ENCODE measurements at places on chromosomes 16 and 17.

GRCh38 chr16:56269281-56269680, 78.0 kb downstream of the GNAO1 start:
- no peaks in the 10 kb centered on the region for H3K4me1 ChIP-seq
- H3K4me3 ChIP-seq, result no peak overlapping the region
- no peak overlapping the region for H3K27ac ChIP-seq
- no peak for DNase-seq

DNA sequence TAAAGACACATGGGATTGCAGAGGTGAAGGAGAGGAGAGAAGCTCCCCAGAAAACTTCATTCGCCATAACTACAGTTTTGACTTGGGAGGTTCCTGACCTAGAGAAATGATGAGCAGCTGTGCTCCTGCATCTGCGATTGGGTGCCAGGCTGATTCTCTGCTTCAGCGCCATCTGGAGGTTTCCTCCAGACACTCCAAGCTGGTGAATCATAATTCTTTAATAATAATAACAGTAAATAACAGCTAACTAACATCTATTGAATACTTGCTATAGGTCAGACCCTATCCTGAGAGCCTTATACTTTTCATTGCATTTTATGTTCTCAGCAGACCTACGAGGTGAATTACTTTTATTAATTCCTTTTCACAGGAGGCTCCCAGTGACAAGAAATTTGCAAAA, 575.8 kb downstream of the TOX3 start:
- DNase-seq, result no peak
- H3K4me1 ChIP-seq, result no peaks in the 10 kb centered on the region
- no peaks in the 10 kb centered on the region for H3K27me3 ChIP-seq

DNA sequence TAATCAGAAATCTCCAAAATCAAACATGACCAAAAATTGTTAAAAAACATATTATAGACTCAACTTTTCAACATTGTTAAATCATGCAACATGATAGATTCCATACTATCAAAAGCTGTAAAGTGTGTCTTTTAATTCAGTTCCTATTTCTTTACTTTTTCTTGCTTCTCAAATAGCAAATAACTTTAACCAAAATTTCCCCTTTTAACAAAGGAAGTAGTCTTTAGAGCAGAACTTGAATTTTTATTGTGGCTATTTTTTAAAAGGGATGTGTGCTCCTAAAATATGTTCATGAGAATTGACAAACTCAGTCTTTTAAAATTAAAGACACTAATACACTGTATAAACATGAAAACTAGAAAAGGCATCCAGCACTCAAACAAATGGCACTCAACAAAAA, 49.1 kb downstream of the SPAG9 start:
- H3K36me3 ChIP-seq, result no peaks in the 10 kb centered on the region
- no peaks in the 10 kb centered on the region for H3K4me1 ChIP-seq
- no peak overlapping the region for H3K27ac ChIP-seq
- DNase-seq, result no peak
- no peak overlapping the region for H3K4me3 ChIP-seq
- no peaks in the 10 kb centered on the region for H3K27me3 ChIP-seq

DNA sequence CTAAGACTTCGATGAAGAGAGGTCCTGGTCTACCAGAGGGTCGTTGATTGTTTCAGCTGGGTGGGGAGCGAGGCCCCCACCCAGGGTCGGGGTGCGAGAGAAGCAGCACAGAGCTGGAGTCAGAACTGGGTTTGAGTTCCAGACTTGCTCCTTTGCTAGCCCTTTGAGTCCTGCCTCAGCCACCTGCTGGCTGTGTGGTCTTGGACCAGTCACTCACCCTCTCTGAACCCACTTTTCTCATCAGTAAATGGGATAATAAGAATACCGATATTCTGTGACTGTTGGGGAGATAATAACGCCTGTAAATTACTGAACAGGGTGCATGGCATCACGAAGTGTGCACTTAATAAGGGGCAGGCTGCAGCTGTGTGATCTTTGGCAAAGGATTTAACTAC, 427 bp upstream of the MMP28 start:
- H3K27ac ChIP-seq, result no peak overlapping the region
- peaks cover 3% of the 10 kb centered on the region for H3K4me1 ChIP-seq
- H3K4me3 ChIP-seq, result peak overlapping the region; percentile 37
- no peaks in the 10 kb centered on the region for H3K36me3 ChIP-seq

DNA sequence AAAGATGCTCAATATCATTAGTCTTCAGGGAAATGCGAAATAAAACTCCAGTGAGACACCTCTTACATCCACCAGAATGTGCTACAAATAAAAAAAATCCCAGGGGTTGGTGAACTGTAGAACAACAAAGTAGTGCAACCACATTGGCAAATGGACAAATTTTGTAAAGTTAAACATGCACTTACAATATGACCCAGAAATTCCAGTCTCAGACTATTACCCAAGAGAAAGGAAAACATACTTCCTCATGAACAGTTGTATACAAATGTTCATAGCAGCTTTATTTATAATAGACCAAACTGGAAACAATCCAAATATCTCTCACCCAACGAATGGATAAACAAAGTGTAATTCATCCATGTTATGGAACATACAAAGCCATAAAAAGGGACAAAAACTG, 239.5 kb downstream of the ABCC12 start:
- H3K4me1 ChIP-seq, result no peaks in the 10 kb centered on the region
- DNase-seq, result no peak
- H3K36me3 ChIP-seq, result no peaks in the 10 kb centered on the region
- H3K27me3 ChIP-seq, result no peaks in the 10 kb centered on the region
- H3K27ac ChIP-seq, result no peak overlapping the region
- no peak overlapping the region for H3K4me3 ChIP-seq

DNA sequence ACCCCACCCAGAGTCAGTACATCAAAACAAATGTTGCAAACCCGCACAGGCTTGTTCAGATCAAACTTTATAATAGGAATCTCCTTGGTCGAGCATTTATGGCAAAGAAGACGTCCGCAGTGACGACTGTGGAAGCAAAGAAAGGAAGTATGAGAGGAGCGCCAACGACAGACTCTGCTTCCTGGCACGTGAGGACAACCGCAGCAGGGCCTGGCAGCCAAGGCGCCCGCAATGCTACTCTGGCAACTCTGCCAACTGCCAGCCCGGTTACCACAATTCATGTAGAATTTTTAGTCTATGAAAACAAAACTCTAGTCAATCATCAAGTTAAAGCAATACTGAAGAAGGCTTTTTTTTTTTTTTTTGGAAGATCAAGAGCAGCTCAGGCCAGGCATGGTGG, 24.8 kb downstream of the CYB5D2 start:
- no peaks in the 10 kb centered on the region for H3K4me1 ChIP-seq
- H3K27ac ChIP-seq, result no peak overlapping the region
- no peaks in the 10 kb centered on the region for H3K27me3 ChIP-seq
- DNase-seq, result peak; percentile 71

DNA sequence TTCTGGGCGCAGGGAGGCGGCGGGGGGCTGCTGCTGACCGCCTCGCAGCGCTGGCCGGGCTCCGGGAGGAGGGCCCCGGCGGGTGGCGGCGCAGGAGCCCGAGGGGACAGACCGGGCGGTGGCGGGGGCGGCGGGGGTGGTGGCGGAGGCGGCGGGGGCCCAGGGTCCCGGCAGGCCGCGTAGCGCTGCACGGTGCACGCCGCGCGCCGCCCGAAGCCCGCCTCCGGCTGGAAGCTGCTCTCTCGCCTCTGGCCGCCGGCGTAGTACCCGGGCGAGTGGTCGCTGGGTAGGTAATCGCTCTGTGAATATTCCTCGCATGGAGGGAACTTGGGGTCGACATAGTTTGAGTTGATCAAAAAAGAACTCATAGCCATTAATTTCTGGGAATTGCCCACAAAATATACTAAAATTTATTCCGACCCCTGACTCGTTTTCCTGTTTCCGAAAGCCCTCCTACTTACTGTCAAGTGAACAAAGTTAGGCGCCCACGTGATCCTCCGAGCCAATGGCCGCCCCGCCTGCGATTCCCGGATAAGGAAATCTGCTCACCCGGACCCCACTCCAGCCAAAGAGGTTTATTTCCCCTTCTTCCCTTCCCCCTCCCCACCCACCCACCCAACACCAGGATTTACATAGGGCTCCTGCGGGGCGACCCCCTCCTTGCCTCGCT, at the start of gene HOXB4:
Gene HOXB4, minus strand, starts transcription at position 405 of the 670 bp plus-strand sequence. Its CDS starts 31 bp downstream, at position 374.
- no peaks in the 10 kb centered on the region for H3K36me3 ChIP-seq
- peaks cover 7% of the 10 kb centered on the region for H3K4me1 ChIP-seq
- peak within 1 kb of the TSS; percentile 68 for H3K4me3 ChIP-seq
- peak; percentile 92 for DNase-seq
- H3K27me3 ChIP-seq, result no peaks in the 10 kb centered on the region

DNA sequence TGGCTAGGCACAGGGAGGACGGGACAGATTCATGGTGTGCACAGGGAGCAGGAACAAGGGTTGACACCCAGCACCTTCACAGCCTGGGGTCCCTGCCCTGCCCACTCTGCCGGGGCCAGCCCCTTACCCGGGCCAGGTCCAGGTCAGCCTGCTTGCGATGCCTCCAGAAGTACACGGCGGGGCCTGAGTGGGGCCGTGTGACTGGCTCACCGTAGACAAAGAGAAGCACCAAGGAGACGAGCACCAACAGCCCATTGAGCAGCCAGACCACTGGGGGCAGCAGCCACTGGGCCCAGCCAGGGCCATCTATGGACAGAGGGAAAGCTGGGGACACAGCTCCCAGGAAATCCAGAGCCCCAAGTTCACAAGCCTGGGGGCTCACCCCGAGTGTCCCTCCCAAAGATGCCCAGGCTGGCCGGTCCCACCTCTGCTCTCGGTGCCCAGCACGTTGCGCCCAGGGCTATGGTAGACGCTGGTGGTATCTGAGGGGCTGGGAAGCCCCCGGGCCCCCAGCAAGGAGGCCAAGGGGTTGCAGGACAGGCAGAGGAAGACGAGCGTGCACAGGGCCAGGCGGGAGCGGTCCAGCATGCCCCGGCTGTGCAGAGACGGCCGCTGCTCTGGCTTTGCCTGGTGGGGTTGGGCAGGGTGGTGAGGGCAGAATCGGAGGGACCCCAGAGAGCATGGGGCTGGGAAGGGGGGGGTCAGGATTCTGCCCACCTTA, 19.8 kb downstream of the SREBF1 start:
- H3K36me3 ChIP-seq, result no peaks in the 10 kb centered on the region
- no peak for DNase-seq
- no peaks in the 10 kb centered on the region for H3K27me3 ChIP-seq
- no peak overlapping the region for H3K4me3 ChIP-seq
- no peak overlapping the region for H3K27ac ChIP-seq

DNA sequence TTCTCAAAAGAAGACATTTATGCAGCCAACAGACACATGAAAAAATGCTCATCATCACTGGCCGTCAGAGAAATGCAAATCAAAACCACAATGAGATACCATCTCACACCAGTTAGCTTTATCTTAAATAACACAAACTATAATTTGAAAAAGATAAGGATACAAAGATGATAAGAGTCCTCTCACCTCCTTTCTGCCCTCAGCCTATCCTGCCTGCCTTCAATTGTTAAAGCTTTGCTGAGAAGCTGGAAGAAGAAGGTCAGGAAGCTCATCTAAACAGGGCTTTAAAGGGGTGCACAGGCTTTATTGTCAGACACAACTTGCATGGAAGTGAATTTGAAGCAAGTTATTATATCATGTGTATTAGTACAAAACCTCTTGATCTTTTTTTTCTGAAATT, 676.3 kb upstream of the GOT2 start:
- H3K27me3 ChIP-seq, result no peaks in the 10 kb centered on the region
- H3K27ac ChIP-seq, result no peak overlapping the region
- no peak overlapping the region for H3K4me3 ChIP-seq
- DNase-seq, result no peak

DNA sequence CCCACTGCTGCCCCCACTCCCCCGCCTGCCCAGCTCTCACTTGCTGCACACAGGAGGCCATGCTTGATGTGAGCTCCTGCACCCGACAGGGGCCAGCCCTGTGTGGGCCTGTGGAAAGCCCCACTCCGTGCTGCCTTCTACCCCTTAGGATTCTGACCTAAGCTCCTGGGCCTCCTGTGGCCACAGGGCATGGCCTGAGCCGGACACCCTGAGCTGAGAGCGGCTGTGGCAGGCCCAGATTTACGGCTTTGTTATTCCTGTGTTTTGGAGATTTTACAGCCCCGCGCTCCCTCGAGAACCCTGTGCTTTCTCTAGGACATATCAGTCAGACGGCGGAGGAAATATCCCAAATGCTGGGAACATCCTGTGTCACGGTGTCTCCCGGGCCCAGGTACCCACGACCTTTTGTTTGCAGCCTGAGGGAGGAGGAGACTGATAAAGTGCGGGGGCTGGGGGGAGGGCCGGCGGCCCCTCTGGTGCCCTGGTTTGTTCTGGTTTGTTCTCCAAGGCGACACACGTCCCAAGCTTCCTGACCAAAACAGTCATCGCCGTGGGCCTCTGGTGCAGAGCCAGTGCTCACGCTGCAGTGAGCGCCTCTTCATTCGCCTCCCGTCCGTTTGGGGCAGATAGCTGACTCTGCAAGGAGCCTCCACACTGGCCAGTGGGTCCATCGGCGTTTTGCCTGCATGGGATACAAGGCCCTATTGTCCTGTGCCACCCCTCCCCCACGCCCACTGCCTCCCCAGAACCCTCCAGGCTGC, 363.4 kb downstream of the C16orf95 start:
- H3K27ac ChIP-seq, result no peak overlapping the region
- no peaks in the 10 kb centered on the region for H3K4me1 ChIP-seq
- H3K36me3 ChIP-seq, result no peaks in the 10 kb centered on the region
- H3K27me3 ChIP-seq, result no peaks in the 10 kb centered on the region
- DNase-seq, result peak; percentile 80
- H3K4me3 ChIP-seq, result no peak overlapping the region

GRCh38 chr16:73996624-73997339, 299.8 kb upstream of the PSMD7 start:
- no peaks in the 10 kb centered on the region for H3K36me3 ChIP-seq
- no peaks in the 10 kb centered on the region for H3K27me3 ChIP-seq
- no peaks in the 10 kb centered on the region for H3K4me1 ChIP-seq

GRCh38 chr17:50346313-50347116, 589 bp downstream of the XYLT2 start:
- H3K27me3 ChIP-seq, result no peaks in the 10 kb centered on the region
- H3K4me3 ChIP-seq, result peak overlapping the region; percentile 78
- peak; percentile 82 for DNase-seq
- no peaks in the 10 kb centered on the region for H3K4me1 ChIP-seq
- H3K27ac ChIP-seq, result no peak overlapping the region

- H3K36me3 ChIP-seq, result no peaks in the 10 kb centered on the region
- H3K27ac ChIP-seq, result no peak overlapping the region
- peak; percentile 49 for DNase-seq
- no peaks in the 10 kb centered on the region for H3K4me1 ChIP-seq
Observed at GRCh38 chr16:28092721-28093384, 29.3 kb upstream of the GSG1L start.

DNA sequence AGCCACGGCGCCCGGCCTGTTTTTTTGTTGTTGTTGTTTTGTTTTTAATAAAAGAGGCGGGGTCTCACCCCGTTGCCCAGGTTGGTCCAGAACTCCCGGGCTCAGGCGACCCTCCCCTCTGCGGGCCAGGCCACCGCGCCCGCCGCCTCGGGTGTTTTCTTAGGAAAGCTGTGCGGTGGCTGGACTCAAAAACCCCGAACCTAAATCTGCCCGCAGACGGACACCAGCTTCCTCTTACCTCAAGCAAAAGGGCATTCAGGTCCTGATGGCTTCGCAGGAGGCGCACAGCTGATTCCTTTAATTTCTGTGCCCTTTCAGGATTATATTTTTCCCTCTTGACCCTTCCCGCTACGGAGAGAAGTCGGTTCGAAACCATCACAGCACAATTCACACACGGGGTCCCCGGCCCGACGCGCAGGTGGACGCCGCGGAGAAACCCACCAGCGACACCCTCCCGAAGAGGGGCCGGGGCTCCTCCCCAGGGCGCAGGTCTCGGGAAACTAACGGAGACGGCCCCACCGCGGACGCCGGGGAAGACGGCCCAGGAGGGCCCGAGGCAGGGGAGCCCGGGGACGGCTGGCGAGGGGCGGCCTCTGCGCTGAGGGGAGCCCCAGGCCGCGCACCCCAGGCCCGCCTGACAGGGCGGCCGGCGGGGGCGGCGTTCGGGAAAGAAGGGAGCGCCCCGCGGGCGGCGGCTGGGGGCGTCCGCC, 653 bp downstream of the FANCA start:
- no peak overlapping the region for H3K27ac ChIP-seq
- no peaks in the 10 kb centered on the region for H3K36me3 ChIP-seq
